Frontal cortex (tissue), 4 donors: ENCODE measurements at places on chromosomes 7 and 10. TPM values are rescaled to one million over a fixed set of nuclear protein-coding genes. Genes with fewer than 3 reads are reported as not detected.

DNA sequence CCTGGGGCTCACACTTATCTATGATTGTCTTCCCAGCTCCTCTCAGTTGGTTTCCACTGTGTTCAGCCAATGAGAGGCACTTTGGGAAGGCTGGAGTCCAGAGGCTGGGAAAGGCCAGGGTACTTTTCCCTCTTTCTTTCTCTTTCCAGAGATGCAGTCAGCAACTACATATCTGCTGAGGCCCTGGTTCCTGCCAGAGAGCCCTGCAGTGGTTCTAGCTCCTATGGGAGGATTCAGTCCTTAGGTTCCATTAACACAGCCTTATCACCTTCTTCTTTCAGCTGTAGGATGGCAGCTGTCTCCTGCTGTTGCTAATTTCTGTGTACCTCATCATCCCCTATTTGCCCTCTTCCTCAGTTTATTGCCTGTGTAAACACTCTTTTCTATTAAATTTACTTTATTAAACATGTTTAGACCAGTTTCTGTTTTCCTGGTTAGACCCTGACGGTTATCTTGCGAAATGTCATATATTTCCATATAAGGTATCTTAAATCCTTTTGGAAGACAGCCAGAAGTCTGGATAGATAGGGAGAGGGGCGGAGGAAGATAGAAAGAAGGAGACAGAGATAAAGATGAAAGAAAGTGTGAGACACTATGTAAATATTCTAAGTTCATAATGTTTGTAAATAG is 100.3 kb downstream of the HGF start:
- DNase-seq: no peak

GRCh38 chr10:14412624-14413023 is 81.9 kb upstream of the FRMD4A start:
- DNase-seq: no peak

GRCh38 chr7:1103009-1103788 is 15.3 kb downstream of the GPER1 start:
- DNase-seq: no peak

- DNase-seq: no peak
Measured at GRCh38 chr10:24969841-24970281, 17.5 kb upstream of the PRTFDC1 start.

GRCh38 chr7:98594348-98594747 is 22.7 kb upstream of the NPTX2 start:
- DNase-seq: no peak

GRCh38 chr7:134900166-134900982 is 85.9 kb upstream of the AGBL3 start:
- no peak for DNase-seq

- no peak for DNase-seq
Measured at GRCh38 chr7:25996006-25996408, 156.0 kb upstream of the NFE2L3 start.

- no peak for DNase-seq
Measured at GRCh38 chr7:156675721-156676120, 35.1 kb downstream of the RNF32 start.

GRCh38 chr10:14673189-14673861 is 101.4 kb downstream of the FAM107B start:
- DNase-seq: no peak

DNA sequence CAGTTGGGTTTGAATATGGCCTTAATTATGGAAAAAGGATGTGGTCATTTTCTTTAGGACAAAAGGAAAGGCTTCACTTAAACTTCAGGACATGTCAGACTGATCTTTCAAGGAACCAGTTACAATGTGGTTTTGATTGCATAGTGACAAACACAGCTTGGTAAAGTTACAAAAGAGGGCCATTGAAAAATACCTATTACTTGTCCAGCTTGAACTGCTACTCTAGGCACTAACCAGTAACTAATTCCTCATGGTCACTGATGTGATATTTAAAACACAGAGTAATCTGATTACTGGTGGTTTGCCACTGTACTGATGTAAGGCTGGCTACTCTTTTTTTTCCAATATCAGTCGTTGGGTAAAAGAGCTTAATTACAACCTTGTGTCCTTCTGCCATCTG is 22.6 kb downstream of the TES start:
- no peak for DNase-seq

- DNase-seq: no peak
Measured at GRCh38 chr7:157786375-157787274, 449.8 kb downstream of the DNAJB6 start.

DNA sequence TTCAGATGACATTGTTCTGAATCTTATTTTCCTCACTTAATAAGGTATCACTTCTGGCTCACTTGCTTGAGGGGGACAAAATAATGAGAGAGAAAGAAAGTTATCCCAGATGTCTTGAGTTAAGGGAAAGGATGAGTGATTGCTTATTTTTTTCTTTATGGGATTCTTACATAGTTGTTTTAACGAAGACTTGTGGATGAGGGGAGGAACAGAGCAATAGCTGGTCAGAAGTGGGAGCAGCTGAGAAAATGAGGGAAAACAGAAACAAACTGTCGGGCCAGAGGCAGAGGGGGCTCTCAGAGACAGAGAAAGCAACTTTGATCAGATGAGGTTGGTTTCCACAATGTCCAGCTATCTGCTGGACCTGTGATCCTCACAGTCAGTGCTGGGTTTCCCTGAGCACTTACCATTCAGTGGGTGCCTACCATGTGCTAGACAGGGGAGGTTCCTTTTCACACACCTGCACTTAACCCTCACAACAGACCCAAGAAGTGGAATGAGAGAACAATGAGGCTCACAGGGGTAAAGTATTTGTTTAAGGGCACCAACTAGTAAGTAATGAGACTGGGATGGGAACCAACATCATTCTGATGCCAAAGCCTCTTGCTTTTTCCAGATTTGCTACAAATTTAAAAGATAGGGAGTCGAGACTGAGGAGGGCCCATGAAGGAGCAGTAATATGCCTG is 64.2 kb downstream of the BICC1 start:
- no peak for DNase-seq

DNA sequence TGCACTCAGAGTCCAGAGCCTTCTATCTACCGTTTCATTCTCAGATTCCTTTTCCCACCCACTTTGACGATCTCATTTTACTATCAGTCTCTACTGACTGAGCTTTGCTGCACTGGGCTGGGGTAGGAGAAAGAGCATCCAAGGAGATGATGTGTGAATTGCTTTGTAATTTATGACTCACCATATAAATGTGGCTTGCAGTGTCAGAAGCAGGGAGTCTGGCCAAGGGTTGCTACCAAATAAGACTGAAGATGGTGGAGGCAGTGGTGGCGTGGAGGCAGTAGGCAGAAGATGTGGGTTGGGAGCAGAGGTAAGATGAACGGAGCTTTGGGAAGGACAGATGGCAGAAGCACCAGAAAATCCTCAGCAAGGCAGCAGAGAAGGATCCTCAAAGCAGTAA is 73.3 kb upstream of the AGK start:
- DNase-seq: no peak

DNA sequence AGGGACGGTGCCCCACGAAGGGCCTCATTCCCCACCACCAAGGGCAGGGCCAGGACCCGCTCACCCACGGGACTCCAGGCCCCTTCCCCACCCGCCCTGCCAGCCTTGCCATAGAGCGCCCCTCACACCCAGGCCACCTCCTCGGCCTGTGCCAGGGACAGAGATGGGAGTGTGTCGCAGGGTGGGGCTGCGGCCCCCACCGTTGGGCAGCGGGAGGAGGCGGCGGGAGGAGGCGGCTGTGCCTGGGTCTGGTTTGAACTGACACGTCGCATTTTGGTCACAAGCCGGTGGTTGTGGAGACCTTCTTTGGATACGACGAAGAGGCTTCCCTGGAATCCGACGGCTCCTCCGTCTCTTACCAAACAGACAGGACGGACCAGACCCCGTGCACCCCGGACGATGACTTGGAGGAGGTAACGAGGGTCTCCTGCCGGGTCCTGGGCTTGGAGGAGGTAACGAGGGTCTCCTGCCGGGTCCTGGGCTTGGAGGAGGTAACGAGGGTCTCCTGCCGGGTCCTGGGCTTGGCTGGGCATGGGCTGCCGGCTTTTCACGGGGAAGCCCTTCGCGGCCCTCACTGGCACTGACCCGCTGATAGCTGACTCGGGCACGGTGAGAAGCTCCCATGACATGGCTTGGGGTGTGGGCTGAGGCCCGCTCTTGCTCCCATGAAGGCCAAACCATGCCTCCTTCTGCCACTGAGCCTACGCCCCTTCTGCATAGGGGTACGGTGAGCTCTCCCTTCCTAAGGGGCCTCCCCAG is 46.4 kb upstream of the DPYSL4 start:
- no peak for DNase-seq

- DNase-seq: no peak
Measured at GRCh38 chr10:16566202-16566805, 44.6 kb upstream of the C1QL3 start.

GRCh38 chr7:152050547-152050971 is 25.1 kb downstream of the GALNT11 start:
- no peak for DNase-seq

- DNase-seq: no peak
Measured at GRCh38 chr7:64965594-64965993, 25.2 kb downstream of the ZNF117 start.

DNA sequence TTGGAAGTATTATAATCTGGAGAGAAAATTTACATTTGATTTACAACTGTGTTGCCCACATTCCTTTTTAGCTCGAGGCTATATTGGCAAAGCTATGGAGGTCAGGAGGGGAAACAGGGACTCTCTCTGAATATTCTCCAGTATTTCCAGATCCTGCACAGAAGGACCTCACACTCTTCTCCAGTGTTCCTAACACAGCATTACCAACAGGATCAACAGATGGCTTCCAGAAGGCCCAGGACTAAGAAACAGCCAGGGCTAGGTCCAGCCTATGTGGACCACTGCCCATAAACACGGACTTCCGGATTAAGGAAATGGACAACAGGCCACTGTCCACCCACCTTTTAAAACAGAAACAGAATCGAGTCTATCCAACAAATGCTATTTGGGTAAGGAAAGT is 65.3 kb downstream of the CHCHD3 start:
- DNase-seq: no peak

- DNase-seq: no peak
Measured at GRCh38 chr10:86267286-86268195, 99.1 kb downstream of the GRID1 start.

DNA sequence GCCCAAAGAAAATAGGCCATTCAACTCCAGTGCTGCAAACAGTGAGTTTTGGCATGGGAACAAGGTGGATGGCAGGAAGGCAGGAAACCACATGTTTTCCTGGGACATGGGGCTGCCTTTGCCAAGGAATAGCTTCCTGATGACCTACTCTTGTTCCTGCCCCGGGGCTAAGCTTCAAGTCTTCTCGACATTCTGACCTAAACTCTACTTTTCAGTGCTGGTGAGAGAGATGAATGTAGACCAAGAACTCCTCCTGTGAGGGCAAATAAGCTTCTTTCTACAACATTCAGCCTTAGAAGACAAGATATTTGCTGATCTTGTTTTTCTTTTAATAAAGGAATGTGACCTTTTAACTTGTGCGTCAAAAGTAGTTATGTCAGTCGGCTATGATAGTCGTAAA is 199.0 kb downstream of the GPR37 start:
- no peak for DNase-seq

Gene GPR141
- not detected for total RNA-seq

Gene MSS51
- total RNA-seq: 1.6 TPM

Gene RARRES2
- total RNA-seq: 6.9 TPM

Gene TBXAS1
- 2.9 TPM for total RNA-seq

Gene OR9A2
- total RNA-seq: under 0.01 TPM

Gene ANXA8
- total RNA-seq: not detected

Gene FOXI2
- total RNA-seq: not detected
